ENCODE measurements at places on chromosomes 1 and 21.

DNA sequence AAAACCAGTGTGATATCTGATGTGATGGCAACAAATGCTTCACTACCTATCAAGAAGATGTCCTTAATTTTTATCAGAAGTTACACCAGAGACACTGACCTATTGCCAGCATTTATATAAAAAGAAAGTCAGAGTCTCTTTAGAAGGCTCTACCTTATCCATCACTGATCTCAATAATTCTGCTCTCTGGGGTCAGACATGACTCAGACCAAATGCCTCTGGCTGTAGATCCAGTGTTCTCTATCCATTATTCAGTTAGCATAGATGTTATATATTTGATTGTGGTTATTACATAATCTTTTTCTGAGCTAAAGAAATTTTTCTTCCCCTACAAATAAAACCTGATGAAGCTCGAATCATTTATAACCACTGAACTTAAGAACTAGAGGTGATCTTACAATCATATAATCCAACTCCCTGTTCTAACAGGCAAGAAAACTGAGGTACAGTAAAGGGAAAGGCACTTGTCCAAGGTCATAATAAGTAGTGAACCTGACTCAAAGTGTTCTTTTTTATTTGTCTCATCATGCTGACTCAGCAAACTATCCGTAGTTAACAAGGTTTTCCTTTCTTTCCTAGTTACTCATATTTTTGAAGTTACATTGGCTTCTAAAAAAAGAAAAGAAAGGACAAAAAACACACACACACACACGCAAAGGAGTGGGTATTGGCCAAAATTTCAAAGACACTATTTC, 43.6 kb upstream of the ESRRG start:
- DNase-seq: no peak

DNA sequence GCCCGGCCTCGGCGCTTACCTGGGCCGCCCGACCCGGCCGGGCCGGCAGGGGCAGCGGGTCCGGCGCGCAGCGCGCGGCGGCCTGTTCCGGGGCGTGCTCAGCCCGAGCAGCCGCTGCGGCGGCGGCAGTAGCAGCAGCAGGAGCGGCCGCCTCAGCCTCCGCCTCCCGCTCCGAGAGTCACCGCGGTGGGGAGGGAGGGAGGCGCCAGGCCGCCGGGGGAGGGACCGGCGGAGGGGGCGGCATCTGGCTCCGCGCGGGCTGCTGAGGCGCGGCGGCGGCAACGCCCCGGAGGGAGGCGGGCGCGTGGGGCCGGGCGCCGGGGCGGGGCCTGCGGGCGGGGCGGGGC, at the start of gene CTNNBIP1:
Gene CTNNBIP1 (minus strand): TSS at position 194 of the 347 bp plus-strand sequence. CDS start 38,205 bp downstream, outside the sequence.
- DNase-seq: no peak

DNA sequence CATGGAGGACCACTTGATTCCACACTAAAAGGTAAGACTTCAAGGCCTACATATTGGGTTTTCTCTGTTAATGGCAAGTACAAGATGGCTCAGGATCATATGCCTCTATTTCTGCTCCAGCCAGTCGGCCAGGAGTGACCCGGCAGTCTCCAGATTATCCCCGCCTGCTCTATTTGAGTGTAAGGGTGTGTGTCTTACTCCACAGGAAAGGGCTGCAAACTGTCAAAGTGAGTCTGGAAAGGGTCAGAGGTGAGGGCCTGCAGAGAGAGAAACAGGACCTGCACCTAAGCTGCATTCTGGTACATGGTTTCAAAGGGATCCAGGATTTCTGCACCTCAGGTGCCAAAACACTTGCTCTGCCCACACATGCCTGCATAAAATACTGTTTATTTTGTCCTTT, 9.2 kb downstream of the ZNF692 start:
- DNase-seq: no peak

- peak; percentile 61 for DNase-seq
Measured at GRCh38 chr21:45154511-45155508, 80.4 kb downstream of the ADARB1 start.

GRCh38 chr1:113534130-113534817, 144.0 kb downstream of the MAGI3 start:
- no peak for DNase-seq

- DNase-seq: no peak
Measured at GRCh38 chr1:22041505-22041904, 11.0 kb upstream of the CDC42 start.

DNA sequence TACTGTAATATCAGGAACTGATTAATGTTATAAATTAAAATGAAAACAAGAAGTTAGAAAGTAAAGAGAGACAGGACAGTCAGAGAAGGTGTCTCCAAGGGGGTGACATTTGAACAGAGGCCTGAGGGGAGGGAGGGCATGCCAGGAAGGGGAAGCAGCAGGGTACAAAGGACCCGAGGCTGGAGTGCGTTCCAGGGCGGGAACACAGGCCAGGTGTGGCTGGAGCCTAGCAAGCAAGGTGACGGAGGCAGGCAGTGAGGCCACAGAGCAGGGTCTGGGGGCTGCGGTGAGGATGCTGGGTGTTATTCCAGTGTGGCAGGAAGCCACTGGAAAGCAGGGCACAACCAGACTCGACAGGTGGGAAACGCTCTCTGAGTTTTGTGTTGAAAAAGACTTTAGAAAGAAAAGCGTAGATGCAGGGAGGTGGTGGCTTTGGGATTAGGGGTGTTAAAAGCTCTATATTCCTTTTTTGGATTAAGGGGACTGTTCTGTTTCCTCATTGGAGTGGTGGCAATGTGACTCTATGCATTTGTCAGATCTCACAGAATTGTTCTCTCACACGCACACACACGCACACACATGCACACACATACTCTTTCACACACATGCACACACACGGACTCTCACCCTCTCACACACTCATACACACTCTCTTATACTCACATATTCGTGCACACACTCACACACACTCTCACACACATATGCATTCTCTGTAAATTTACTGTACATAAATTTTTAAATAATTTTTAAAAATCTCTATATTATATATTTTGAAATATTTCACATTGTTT, 124.5 kb downstream of the GLIS1 start:
- peak; percentile 7 for DNase-seq

DNA sequence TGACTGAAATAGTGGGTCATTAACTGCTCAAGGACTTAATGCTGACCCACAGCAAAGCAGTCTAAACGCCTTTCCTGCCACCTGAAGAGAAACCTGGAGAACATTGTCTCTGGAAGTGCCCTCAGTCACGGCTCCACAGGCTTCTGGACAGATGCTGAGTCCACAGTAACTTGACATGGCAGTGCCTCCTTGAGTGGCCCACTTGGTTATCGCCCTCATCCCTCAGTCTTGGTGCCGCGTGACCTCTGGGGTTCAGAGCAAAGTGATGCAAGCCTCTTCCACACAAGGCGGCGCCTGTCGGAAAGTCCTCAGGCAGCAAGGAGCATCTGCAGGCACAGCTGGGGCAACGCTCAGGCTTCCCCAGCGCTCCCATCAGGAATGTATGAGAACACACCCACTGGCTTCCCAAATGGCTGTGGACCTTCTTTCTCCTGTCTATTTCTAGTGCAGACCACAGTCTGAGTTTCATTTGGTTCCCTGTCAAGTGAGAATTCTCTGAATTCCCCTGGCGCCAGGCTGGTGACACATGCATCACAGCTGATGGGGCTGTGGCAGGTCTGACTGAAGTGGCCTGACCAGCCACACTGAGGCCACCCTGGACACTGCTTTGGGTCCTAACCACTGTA, 13.0 kb upstream of the ANGPTL7 start:
- DNase-seq: no peak

DNA sequence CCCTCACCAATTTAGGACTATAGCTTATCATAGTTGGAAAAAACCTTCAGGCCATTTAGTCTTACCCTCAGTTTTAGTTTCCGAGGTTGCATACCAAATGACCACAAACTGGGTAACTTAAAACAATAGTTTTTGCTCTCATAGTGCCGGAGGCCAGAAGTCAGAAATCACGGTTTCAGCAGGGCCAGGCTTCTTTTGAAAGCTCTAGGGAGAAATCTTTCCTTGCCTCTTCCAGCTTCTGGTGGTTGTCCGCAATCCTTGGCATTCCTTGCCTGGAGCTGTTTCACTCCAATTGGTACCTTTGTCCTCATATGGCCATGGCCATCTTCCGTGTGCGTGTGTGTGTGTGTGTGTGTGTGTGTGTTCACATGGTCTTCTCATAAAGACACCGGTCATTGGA, 12.4 kb upstream of the PLXNA2 start:
- no peak for DNase-seq

DNA sequence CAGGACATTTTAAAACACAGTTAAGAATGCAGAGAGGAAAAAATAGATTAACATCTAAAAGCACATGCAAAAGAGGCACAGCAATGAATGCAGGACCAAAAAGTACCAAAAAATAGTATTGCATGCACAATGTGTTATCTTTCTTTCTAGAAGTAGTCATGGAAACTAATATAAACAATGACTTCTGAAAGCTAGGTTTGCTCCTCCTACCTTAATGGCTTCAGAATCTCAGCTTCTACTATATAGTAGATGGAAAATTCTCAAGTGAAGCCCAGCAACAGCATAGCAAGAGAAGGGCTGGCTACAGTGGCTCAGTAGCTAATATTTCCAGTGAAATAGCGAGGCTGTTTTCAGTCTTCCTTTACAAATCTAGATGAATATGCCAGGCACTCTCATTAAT, 125.1 kb downstream of the CRB1 start:
- DNase-seq: no peak

GRCh38 chr1:41862384-41863221, 56.1 kb downstream of the HIVEP3 start:
- peak; percentile 49 for DNase-seq

- peak; percentile 33 for DNase-seq
Measured at GRCh38 chr1:33429856-33430691, 821 bp downstream of the PHC2 start.
